ENCODE measurements at places on chromosomes 3 and 15. TPM values are rescaled to one million over a fixed set of nuclear protein-coding genes. Genes with fewer than 3 reads are reported as not detected.
A peak's percentile ranks its signal among the peaks of the same experiment; 100 is the strongest.

DZIP1L gene
- 18.1 TPM for total RNA-seq

UCN2 gene
- total RNA-seq, result 10.1 TPM

SLC22A13 gene
- total RNA-seq, result not detected

GUCA1C gene
- total RNA-seq, result not detected

GP9 gene
- not detected for total RNA-seq

COL7A1 gene
- 86.6 TPM for total RNA-seq

CRELD1 gene
- total RNA-seq, result 13.0 TPM

ZCWPW2 gene
- 0.79 TPM for total RNA-seq

DPPA2 gene
- total RNA-seq, result not detected

C3orf18 gene
- 9.1 TPM for total RNA-seq

CD96 gene
- total RNA-seq, result 0.13 TPM

AHSG gene
- total RNA-seq, result not detected

EFL1 gene
- total RNA-seq, result 15.1 TPM

GRCh38 chr3:188259596-188259995 is 105.6 kb downstream of the LPP start:
- no peak for DNase-seq

DNA sequence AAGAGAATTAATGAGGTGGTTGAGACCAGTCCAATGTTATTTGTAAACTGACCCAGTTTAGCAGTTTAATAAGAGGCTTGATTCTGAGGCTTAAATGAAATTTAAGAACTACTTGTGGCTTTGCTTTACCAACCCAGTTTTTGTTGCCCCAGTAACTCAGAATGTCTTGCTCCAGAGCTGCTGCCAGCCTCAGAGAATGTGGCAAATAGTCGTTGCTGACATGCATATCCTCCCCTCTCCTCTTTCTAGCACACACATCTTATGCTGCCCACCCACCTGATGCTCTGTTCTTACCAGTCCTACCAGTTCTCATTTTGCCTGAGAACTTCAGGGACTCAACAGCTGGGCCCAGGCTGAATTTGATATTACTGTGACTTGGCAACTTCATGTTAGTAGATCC is 92.4 kb upstream of the TSC22D2 start:
- DNase-seq, result no peak

DNA sequence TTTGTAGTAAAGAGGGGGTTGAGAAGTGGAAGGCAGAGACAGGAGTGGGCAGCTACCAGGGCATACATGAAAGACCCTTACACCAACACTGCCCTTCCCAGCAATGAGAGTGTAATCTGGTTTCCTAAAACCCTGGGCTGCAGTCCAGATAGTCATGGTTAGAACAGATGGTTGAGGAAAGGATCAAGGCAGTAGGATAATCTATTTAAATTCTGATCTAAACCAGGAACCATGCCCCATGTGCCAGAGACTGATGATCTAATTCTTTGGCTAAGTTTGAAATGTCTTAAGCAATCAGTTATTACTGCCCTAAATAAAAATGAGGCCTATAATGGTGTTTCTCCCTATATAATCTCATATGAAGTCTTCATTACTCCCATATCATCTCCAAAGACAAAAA is 59.6 kb downstream of the PRTG start:
- DNase-seq, result no peak

DNA sequence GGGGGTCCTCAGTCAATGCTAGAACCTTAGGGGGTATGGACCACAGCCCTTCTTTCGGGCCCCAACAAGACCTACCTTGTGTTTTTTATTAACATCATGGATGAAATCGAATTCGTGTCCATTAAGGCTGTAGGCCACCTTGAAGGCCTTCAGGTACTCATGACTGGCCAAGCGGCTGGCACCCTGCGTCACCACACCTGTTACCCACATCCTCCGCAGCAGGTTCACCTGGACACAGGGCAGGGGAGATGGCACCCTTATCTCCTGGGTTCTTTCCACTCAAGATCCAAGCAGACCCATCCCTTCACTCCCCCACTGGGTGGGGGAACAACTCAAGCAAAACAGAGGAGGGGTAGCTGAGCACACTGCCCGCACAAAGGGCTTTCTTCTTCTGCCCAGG is 6.6 kb downstream of the MFGE8 start:
- DNase-seq, result no peak

- no peak for DNase-seq
Measured at GRCh38 chr3:123728014-123728413, 143.2 kb upstream of the HACD2 start.

- DNase-seq, result no peak
Measured at GRCh38 chr3:21779909-21780308, 28.9 kb upstream of the ZNF385D start.

GRCh38 chr3:65330072-65330471 is 642.3 kb upstream of the ADAMTS9 start:
- no peak for DNase-seq

DNA sequence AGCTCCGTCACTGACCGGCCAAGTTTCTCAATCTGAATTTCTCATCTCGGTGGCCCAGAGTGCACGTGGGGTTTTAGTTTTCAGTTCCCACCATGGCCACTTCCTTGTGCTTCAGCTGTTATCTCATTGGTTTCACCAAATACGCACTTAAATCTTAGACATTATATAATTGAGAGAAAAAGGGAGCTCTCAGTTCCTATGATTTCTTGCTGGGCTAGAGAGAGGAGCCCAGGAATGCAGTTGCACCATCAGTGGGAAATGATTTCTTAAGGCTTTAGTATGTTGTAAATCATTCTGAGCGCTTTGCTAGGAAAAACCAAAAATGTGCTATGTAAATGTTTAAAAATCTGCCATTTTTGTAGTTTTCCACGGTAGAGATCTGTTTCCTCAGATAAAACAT is 53.2 kb downstream of the OXNAD1 start:
- no peak for DNase-seq

DNA sequence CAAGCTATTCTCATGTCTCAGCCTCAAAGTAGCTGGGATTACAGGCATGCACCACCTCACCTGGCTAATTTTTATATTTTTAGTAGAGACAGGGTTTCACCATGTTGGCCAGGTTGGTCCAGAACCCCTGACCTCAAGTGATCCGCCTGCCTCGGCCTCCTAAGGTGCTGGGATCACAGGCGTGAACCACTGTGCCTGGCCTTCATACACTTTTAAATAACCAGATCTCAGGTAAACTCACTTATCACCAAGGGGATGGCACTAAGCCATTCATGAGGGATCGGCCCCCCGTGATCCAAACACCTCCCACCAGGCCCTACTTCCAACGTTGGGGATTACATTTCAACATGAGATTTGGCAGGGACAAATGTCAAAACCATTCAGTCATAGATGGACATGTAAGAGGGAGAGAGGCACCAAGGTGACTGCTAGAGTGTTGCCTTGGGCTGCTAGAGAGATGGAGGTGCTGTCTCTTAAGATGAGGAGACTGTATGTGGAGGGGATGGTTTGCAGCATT is 13.3 kb upstream of the DOCK3 start:
- DNase-seq, result no peak

GRCh38 chr3:126085841-126086240 is 1.9 kb upstream of the SLC41A3 start:
- no peak for DNase-seq

- peak; percentile 40 for DNase-seq
Measured at GRCh38 chr3:73029321-73029796, 32.1 kb upstream of the EBLN2 start.

GRCh38 chr3:115218859-115219258 is 71.8 kb upstream of the ZBTB20 start:
- no peak for DNase-seq

DNA sequence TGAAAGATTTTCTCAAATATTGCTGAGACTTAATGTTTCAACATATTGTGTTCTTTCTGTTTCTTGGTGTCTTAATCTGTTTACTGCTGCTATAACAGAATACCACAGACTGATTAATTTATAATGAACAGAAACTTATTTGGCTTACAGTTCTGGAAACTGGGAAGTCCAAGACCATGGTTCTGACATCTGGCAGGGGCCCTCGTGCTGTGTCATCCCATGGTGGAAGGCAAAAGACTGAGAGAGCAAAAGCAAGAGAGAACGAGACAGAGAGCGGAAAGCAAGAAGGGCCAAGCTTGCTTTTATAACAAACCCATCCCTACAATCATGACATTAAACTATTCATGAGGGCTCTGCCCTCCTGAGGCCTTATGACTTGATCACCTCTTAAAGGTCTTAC is 88.7 kb downstream of the ARNT2 start:
- no peak for DNase-seq

DNA sequence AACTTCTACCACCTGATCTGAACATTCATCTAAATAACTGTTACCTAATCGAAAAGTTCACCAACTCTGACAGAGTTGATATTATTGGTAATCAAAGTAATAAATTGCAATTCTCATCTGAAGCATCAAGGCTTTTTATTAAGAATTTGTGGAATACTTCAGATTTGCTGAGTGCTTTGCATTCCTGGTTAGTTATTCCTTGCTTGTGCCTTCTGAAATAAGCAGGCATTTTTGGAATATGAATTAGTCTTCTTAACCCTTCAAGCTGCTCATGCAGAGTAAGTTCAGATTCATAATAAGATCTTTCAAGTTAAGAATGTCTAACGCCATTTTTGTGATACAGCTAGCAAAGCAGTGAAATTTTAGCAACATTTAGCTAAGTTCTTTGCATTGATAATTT is 188.5 kb downstream of the ALCAM start:
- no peak for DNase-seq

GRCh38 chr15:73941044-73941443 is 14.8 kb downstream of the LOXL1 start:
- peak; percentile 72 for DNase-seq

DNA sequence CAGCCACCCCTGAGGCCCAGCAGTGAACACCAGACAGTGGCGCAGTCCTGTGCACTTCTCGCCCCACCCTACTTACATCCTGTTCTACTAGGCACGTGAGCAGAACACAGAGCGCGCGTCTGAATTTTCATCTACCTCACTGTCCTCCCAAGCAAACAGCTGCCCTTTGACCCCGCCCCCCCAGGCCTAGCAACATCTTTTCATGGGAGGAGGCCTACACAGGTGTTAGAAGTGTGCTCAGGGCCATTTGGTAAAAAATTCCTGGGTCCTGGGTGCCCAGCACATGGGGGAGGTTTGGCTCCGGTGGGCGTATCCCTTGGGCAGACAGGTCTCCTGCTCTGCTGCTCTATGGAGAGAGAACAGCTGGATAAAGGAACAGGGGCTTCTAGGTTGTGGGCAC is 95.0 kb downstream of the MYLK start:
- no peak for DNase-seq

DNA sequence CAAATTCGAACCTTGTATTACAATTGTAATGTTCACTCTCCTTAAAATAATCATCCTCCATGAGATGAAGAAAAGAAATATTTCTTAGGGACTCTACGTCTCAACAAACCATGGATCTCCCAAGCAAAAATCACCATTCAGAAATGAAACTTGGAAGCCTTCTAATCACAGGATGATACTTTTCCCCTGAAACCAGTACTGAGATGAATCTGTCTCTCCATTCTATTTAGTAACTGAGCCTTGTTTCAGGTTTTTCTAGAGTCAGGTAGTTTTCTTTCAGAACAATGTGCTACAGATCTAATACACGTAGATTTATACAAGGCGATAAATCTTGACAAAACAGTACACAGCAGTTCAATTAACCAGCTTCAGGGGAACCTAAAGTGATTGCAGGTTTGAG is 660.1 kb upstream of the CBLB start:
- DNase-seq, result no peak

DNA sequence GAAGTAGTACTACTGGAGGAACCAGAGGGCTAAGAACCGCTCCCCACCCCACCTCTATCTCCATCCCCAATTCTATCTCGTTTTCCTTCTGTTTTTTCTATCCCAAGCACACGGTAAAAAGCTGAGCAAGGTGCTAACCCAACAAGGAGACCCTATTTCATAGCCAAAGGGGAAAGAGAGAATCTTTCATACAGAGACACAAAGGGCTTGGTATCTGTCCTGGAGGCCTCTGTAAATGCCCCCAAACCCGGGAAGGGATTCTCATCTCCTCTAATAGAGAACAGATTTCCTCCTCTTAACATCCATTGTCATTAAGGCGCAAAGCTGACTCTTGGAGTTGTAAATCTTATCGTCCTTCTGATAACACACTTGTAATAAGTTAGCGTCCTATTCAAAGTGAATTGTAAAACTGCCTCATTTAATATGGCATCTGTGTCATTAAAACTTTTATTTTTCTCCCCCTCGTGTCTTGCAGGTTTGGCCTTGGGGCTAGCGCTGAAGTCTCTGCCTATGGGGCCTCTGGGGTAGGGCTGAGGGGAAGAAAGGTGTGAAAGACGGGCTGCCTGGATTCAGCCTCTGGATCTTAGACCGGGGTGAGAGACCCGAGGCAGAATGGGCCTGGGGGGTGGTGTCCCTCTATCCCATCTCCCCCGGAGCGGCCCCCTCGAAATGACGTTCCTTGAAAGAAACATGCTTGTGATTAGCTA is 12.1 kb downstream of the NR2F2 start:
- DNase-seq, result no peak

- DNase-seq, result no peak
Measured at GRCh38 chr15:52124270-52124880, 11.8 kb upstream of the BCL2L10 start.

GRCh38 chr3:99176169-99176964 is 274.9 kb upstream of the DCBLD2 start:
- no peak for DNase-seq

All from SJSA1 (cell line).